ENCODE measurements at places on chromosomes 3 and 15. TPM values are rescaled to one million over a fixed set of nuclear protein-coding genes. Genes with fewer than 3 reads are reported as not detected.

The SPESP1 gene
- 1.2 TPM for total RNA-seq

The NR2E3 gene
- total RNA-seq, result 2.3 TPM

- no peak for DNase-seq
Observed at GRCh38 chr3:43539321-43539720, 82.5 kb downstream of the ANO10 start.

The ZNF445 gene
- 20.7 TPM for total RNA-seq

DNA sequence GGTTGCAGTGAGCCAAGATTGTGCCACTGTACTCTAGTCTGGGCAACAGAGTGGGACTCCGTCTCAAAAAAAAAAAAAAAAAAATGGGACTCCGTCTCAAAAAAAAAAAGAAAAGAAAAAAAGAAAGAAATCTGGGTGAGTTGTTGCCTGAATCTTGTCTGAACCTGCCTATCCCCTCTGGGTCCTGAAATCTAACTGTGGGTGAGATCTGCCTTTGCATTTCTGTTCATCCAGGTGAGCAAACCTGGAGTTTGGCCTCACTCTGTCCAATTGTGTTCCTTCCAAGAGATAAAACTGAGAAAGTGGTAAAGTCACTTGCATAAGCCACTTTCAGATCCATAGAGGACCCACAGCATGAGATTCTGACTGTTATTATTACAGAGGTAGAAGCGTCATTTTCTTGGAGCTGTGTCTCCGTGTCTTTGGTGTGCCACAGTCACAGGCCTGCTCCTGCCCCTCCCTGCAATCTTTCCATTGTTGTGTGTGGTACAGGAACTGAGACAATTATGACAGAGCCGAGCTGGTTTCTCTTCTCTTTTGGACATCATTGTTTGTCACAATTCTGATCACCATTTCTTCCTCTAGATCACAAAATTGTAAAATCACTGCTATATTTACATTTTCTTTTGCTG is 235.9 kb downstream of the LPP start:
- DNase-seq, result no peak

The LRRC2 gene
- total RNA-seq, result 4.3 TPM

The LARP6 gene
- 6.9 TPM for total RNA-seq

The SERPINI2 gene
- total RNA-seq, result 3.9 TPM

DNA sequence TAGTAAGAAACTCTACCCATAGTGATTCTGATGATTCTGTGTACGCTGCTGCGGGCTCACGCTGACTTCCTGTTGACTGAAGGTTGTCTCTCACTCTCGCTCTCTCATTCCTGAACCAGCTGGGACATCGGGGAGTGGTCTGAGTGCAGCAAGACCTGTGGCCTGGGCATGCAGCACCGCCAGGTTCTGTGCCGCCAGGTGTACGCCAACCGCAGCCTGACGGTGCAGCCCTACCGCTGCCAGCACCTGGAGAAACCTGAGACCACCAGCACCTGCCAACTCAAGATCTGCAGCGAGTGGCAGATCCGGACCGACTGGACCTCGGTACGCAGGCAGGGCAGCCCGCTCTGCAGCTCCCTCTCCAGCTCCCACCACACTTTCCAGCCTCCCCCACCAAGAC is 63.6 kb upstream of the NR2E3 start:
- no peak for DNase-seq

- no peak for DNase-seq
Observed at GRCh38 chr15:65525622-65526021, 4.6 kb upstream of the HACD3 start.

- DNase-seq, result no peak
Observed at GRCh38 chr3:168289471-168290008, 193.8 kb upstream of the GOLIM4 start.

The GP5 gene
- 0.90 TPM for total RNA-seq

- no peak for DNase-seq
Observed at GRCh38 chr3:105157766-105158085, 209.0 kb upstream of the ALCAM start.

DNA sequence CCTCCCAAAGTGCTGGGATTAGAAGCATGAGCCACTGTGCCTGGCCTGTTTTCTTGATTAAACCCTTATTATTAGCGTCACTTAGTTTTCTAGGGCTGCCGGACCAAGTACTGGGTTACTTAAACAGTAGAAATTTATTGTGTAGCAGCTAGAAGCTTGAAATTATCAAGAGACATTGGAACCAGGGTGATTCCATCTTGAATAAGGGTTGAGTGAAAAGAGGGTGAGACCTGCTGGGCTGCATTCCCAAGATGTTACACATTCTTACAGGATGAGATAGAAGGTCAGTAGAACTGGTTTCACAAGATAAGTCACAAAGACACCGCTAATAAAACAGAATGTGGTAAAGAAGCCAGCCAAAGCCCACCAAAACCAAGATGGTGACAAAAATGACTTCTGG is 18.6 kb upstream of the FSTL1 start:
- no peak for DNase-seq

The EOGT gene
- 71.1 TPM for total RNA-seq

GRCh38 chr3:71218508-71218907 is 365.0 kb downstream of the FOXP1 start:
- no peak for DNase-seq

DNA sequence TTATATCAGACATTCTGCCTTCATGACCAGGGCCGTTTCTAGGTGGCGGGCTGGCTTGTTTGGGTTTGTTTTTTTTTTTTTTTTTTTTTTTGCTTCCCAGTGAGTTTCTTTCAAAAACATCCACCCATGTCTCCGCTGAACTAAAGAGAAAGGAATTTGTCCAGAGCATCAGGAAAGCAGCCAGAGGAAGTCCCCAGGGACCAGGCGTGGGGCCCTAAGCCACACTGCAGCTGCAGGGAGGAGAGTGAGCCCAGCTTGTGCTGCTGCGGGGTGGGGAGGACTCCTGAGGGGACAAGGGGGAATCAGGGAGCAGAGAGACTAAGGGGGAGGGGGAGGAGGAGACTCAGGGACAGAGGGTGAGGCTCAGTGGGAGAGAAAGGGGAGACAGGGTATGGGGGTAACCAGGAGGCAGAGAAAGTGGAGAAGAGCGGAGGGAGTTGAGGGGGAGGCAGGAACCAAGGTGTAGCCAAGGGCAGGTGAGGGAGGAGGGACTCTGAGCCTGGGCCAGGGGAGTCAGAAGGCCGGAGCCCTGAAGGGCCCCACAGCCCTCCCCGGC is 49.5 kb downstream of the CYP11A1 start:
- peak; percentile 61 for DNase-seq

GRCh38 chr3:13599887-13600450 is 51.0 kb downstream of the FBLN2 start:
- no peak for DNase-seq

Data from urinary bladder (tissue), 4 donors.